Putamen (tissue), 1 donor: ENCODE measurements at places on chromosomes 3 and 15.
A peak's percentile ranks its signal among the peaks of the same experiment; 100 is the strongest.

GRCh38 chr3:14885307-14885706 is 62.1 kb upstream of the NR2C2 start:
- DNase-seq: no peak

GRCh38 chr15:65939901-65940617 is 70.8 kb downstream of the RAB11A start:
- DNase-seq: no peak

DNA sequence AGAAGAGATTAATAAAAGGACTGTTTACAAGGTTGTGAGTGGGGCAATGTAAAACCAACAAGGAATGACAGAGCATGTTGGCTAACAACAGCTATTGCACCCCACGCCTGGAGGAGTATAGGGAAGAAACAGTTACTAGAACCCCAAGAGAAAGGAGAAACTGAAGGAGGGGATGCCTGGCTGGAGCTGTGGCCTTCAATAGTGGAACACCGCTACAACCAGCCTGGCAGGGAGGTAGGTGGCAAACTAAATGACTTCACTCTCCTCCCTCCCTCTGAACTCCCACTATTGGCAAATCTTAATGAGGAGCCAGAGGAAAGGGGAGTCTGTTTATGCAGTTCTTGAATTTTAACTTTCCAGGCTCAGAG is 7.2 kb upstream of the CD47 start:
- DNase-seq: no peak

GRCh38 chr3:47579875-47580274 is 1.2 kb upstream of the CSPG5 start:
- no peak for DNase-seq

GRCh38 chr3:193343726-193344222 is 34.8 kb downstream of the ATP13A5 start:
- DNase-seq: no peak

GRCh38 chr3:71149959-71150954 is 433.3 kb downstream of the FOXP1 start:
- no peak for DNase-seq

GRCh38 chr3:129123314-129124060 is 1.9 kb upstream of the RAB43 start:
- DNase-seq: no peak

- DNase-seq: no peak
These were observed 10.7 kb downstream of the GCNT3 start for GRCh38 chr15:59622289-59622688.

DNA sequence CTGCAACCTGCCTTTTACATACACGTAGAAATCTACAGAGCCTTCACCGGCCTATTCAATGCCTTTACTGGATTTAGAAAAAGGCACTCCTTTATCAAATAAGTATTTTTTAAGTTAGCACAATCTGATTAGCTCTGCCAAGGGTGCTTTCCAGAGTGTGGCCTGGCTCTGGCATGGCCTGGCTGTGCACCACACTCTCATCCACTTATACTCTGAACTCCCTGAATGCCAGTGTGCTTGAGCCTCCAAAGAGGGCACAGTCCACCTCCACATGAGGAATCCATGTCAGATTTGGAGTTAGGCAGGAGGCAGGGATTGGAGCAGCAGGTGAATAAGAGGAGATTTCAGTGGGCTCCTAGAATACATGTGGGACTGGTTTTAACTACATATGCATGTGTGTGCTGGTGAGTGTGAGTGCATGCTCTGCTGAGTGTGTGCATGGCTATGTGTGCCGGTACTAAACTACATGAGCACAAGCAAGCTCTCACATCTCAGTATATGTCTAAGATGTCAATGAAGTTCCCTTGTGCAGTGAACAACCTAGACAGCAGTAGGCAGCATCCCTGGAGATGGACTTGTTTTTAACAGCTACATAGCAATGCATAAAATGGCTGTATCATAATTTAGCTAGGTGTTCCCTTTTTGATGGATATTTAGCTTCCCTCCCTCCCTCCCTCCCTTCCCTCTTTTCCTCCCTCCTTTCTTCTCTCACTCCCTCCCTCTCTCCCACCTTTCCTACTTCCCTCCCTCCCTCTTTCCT is 17.8 kb upstream of the ZFAND6 start:
- no peak for DNase-seq

- DNase-seq: no peak
These were observed 27.3 kb downstream of the DUSP7 start for GRCh38 chr3:52029053-52029452.

GRCh38 chr15:100222349-100222715 is 119.4 kb downstream of the ADAMTS17 start:
- no peak for DNase-seq

DNA sequence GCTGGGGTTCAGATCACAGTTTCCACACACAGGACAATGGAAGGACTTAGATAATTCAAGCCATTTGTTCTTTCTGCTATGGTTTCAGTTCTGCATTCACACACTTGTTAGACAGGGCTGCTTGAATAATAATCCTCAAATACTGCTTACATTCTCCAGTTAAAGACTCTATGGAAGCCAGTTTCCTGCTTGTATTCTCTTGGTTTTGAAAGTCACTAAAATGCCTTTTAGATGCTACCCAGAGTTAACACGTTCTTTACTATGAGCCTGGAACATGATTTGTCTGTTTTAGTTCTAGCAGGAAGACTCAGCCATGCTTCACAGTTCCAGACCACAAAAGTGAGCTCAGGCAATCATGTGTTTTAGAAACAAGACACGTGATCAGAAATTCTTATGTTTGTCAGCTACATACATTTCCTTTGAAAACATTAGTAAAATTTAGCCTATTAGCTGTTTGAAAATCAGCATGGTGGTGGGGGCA is 152.4 kb downstream of the LEKR1 start:
- DNase-seq: peak; percentile 17

GRCh38 chr15:98724048-98724447 is 75.7 kb downstream of the IGF1R start:
- no peak for DNase-seq

DNA sequence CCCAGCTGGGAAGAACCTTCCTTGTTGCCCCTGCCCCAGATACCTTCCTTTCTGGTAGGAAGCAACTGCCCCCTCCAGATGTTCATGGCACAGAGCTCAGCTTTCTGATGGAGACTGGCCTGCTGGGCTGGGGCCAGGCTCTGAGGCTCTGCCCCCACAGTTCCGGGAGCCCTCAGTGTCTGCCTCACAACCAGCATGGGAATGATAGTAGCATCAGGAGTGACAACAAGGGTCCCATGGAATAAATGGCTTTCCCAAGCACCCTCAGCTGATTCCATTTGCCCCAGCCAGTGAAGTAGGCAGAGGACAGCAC is 65.6 kb upstream of the IQSEC1 start:
- DNase-seq: no peak

GRCh38 chr3:165254812-165255211 is 58.6 kb upstream of the SLITRK3 start:
- no peak for DNase-seq

GRCh38 chr3:11568503-11569155 is 75.1 kb downstream of the VGLL4 start:
- DNase-seq: peak; percentile 70

DNA sequence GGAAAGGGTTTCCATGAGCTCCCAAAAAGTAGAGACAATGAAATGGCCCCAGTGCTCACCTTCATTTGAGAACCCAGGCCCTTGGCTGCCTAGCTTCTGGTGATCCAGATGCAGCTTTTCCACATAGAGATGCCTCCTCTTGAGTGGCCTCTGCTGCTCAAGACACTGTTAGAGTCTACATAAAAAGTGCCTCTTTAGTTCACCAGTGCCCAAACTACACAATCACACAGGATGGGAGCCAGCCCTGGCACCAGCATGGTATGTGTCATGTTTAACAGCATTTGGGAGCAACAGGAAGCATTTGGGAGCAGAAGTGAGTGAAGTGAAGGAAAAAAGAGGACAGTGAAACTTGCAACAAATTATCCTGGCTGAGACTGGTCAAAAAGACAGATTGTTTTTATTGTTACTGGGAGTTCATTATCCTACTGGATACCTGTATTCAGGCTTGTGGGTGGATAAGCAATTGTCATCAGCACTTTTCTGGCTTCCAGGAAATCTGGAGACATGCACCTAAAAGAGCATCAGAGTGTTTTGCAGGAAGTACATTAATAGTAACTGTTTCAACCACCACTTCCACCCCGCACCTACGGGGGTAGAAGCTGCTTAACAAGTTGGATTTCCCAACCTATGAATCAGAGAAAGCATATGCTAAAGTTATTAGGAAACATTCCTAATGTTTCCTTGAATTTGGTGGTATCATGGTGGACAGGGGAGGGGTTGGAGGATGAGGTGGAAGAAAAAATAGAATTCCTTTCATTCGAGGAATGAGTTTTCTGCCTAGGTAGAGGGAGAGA is 416.2 kb downstream of the IGSF11 start:
- DNase-seq: no peak

- DNase-seq: no peak
These were observed 95.0 kb upstream of the LIMD1 start for GRCh38 chr3:45499529-45499928.

- no peak for DNase-seq
These were observed 149.1 kb downstream of the CTNNB1 start for GRCh38 chr3:41348401-41348800.

DNA sequence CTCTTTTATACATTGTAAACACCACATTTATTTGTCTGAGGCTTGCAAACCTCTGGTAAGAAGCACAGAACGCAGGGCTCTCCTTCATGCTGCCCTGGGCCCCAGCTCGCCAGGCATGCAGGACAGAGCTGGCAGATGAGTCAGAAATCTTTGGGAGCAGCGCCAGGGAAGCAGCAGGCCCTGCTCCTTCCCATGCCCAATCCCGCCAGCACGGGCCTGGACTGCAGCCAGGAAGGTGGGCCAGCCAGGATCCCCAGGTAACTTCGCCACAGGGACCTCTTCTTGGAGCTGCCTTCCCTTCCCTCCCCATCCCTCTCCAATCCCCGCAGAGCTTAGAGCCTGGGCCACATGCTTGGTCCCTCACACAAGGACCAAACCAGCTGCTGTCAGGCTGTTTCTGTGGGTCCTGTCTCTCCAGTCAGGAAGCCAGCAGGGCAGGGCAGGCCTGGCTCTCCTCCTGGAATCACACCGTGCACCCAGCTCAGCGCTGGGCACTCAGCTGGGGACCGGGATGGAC is 8.8 kb downstream of the STOML1 start:
- no peak for DNase-seq

GRCh38 chr3:135165260-135165659 is 370.2 kb downstream of the EPHB1 start:
- DNase-seq: no peak

DNA sequence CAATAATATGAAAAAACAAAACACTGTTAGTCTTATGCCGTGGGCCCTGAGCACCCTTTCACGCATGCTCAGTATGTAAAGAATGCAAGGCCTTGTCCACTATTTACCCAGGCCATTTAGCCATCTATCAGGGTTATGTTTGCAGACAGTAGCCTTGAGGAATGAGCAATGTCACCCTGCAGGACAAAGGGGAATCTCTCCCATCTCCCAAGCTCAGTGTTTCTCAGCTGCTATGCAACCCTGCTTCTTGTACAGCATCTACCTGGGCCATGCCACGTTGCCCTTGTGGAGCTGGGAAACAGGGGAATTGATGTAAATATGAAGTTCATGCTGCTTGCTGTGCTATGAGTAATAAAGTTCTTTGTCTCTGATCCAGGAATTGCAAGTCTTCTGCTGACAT is 51.5 kb upstream of the SLCO2A1 start:
- DNase-seq: no peak

GRCh38 chr3:179299999-179300613 is 22.7 kb upstream of the ZNF639 start:
- no peak for DNase-seq

DNA sequence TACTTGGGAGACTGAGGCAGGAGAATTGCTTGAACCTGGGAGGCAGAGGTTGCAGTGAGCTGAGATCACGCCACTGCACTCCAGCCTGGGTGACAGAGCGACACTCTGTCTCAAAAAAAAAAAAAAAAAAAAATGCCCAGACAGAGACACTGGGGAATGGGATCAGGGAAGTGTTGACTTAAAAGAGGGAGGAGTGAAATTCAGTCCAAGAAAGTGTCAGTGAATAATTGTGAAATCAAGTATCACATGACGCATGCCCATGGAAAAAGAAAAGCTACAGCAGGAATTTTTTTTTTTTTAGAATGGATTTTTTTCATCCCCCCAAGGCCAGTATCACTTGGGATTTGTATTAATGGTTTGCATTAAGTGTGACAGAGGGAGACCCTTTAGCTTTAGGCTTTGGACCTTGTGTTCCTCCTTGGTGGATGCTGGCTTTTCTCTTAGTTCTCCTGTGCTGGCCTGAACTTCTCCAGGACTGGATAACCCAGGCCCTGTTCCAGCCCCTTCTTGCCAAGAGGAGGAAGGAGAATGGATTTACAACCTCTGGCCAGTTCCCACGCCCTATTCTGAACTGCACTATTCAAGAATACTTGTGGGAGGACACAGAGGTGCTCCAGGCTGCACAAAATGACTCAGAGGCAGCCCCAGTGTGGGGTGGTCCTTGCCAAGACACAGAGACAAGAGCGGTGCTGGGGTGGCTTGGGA is 36.7 kb upstream of the ZNF774 start:
- no peak for DNase-seq

DNA sequence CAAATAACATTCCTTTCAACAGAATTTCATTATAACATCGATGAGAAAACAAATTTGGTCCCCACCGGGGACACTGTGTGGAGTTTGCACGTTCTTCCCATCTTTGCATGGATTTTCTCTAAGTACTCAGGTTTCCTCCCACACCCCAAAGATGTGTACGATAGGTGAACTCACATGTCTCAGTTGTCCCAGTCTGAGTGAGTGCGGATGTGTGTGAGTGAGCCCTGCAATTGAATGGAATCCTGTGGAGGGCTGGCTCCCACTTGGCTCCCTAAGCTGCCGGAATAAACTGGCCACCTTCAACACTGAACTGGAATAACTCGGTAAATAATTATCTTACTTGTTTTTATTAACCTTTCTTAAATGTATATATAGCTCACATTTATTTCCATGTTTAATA is 77.0 kb downstream of the TRANK1 start:
- no peak for DNase-seq

DNA sequence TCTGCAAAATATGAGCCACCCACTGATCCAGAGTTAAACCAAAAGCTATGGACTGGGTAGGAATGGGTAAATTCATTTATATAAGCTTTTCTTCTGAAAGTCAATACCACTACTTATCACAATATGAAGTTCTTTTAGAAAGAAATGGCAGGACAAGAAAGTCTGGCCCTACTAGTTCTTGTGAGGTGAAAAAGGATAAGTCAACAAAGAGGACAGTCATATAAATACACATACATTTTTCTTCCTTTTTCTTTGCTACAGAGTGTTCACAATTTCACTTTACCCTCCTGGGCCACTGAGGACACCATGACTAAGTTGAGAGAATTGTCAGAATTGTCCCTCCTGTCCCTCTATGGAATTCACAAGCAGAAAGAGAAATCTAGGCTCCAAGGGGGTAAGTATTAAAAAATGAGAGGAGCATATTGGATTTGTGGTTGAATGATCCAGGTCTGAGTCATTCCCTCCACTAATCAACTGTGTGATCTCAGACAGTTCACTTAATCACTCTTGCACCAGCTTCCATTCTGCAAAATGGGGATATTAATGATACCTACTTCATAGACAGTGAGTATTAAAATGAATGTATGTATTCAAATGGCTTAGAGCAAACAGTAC is 27.6 kb downstream of the ACP3 start:
- no peak for DNase-seq
